ENCODE measurements at places on chromosomes 4 and X.

- DNase-seq: no peak
Measured at GRCh38 chrX:132433001-132433400, 55.8 kb downstream of the MBNL3 start.

GRCh38 chr4:155179216-155179615 lies 29.2 kb upstream of the NPY2R start:
- DNase-seq: no peak

GRCh38 chr4:33349376-33349775 lies 2629.2 kb downstream of the PCDH7 start:
- DNase-seq: no peak

DNA sequence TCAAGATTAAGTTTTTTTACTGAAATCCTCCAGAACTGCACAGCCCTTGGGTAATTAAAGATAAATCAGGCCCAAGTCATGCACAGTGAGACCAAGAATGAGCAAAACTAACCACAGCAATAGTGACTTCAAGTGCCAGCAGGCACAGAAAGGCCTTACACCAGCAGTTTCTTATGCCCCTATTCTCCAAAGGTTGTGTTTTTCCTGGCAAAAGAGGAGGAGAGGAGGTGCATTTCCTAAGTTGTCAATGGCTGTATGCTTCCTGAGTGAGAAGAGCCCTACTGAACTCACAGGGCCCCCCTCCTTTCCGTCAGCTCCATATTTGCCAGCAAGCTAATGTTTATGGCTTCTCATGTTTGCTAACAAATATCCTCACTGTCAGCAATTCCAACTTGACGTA lies 418.7 kb upstream of the INTU start:
- no peak for DNase-seq

GRCh38 chrX:101219116-101219863 lies at the start of gene DRP2:
Gene DRP2, plus strand, starts transcription at chrX:101219786. Its CDS starts 11,862 bp downstream, at chrX:101231648.
- no peak for DNase-seq

DNA sequence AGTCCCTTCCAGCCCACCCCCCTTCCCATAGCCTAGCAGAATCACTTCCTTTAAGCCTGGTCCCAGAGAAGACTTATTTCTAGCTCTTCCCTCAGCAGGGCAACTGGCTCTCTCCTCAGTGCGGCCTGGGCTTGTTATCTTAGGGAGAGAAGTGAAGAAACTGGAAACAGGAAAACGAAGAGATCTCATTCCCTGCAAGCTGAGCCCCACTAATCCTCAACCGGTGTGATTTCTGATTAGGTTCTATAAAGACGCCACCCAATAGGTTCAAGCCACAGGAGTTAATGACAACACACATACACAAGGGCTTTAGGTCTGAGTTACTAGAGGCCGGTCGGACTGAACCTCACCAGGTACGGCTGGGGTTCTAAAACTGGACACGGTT lies 3.2 kb downstream of the GSX2 start:
- DNase-seq: no peak

- peak; percentile 6 for DNase-seq
Measured at GRCh38 chr4:104677116-104677515, 182.4 kb upstream of the CXXC4 start.

- peak; percentile 27 for DNase-seq
Measured at GRCh38 chr4:176849076-176849475, 56.4 kb upstream of the VEGFC start.

GRCh38 chrX:17021851-17022604 lies 75.6 kb downstream of the REPS2 start:
- DNase-seq: no peak

DNA sequence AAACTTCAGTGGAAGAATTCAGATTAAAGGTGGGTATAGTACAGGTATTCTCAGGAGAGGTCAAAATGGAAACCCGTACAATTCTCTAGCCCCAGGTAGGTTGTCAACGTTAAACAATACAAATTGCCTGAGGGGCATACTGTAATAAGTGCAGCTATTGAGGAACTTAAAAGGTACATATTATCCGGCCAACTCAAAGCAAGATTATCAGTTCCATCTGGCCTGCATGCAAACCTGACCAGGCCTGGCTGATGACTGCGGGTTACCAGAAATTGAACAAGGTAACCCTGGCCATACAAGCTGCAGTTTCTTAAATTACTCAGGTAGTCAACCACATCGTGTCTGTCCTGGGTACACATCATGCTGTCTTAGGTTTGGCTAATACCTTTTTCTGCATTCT lies 12.3 kb upstream of the ZNF630 start:
- no peak for DNase-seq

DNA sequence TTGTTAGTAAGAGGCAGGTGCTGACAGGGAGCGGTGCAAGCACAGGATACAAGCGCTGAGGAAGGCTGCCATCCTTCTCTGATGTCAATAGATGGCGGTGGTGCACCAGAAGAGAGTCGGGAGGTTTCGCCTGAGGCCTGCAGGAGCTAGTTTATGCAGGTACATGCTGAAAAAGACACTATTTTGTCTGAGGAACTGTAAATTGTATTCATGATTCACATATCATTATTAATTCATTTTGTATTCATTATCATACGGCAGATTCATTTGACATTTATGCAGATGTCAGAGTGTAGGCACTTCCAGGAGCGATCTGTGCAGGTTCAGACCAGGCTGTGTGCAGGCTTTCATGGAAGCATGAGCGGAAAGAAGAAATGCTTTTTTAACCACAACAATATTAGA lies 824.0 kb downstream of the STIM2 start:
- peak; percentile 73 for DNase-seq

DNA sequence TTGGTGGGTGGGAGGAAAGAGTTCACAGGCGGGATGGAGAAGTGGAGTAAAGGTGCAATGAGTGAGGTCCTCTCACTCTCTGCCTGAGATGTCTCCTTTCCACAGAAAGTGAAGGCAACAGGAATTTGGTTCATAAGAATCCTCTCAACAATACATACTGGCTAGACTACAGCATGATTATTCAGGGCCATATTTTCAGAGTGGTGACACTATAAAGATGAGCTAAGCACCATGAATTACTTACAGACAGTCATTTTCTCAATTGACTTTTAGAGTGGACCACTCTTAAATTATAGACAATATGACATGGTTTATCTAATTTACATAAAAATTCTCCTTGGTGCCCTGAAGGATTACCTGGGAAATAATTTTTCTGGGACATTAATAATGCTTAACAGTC lies 286.1 kb upstream of the MAD2L1 start:
- no peak for DNase-seq

DNA sequence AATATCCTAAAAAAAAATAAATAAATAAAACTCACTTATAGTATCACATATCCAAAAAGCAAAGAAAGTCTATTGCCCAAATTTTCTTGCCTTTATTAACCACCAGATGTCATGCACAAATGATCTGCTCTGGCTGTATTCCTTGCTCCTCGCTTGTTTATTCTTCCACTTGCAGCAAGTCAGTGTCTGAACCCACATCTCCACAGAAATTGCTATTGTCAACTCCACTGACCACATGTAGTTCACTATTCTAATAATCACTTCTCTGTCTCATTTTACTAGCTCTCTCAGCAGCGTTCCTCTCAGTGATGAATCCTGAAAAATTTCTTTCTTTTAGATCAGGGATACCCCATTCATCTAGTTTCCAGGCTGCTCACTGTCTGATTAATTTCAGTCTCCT lies 29.3 kb upstream of the CXXC4 start:
- no peak for DNase-seq

- DNase-seq: no peak
Measured at GRCh38 chr4:128363966-128364365, 76.4 kb upstream of the PGRMC2 start.

- DNase-seq: no peak
Measured at GRCh38 chrX:40278340-40279090, 180.8 kb upstream of the BCOR start.

DNA sequence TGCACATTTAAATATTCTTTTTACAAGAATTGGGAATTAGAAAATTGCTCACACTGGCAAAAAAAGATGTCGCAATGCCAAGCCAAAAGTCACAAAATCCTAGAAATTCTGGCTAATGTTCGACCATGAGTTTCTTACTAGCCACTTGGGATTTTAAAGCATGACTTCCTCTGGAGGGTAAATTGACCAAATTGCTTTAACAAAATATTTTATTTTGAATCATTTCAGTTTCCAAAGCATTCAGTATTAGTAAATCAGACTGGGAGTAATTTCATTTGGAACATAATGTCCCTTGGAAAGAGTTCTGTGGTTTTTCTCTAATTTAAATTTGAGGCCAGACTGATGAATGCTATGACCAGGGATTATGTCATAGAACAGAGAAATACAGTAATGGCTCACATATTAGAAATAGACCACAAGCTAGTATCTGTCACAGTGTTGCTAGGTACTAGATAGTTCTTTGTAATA lies 7.6 kb upstream of the CXCL5 start:
- DNase-seq: no peak
